ENCODE measurements at places on chromosomes 7 and 10.

GRCh38 chr10:76778914-76779795, 858.5 kb downstream of the KCNMA1 start:
- peak; percentile 44 for DNase-seq

- no peak for DNase-seq
Measured at GRCh38 chr10:54484186-54484585, 316.8 kb downstream of the PCDH15 start.

DNA sequence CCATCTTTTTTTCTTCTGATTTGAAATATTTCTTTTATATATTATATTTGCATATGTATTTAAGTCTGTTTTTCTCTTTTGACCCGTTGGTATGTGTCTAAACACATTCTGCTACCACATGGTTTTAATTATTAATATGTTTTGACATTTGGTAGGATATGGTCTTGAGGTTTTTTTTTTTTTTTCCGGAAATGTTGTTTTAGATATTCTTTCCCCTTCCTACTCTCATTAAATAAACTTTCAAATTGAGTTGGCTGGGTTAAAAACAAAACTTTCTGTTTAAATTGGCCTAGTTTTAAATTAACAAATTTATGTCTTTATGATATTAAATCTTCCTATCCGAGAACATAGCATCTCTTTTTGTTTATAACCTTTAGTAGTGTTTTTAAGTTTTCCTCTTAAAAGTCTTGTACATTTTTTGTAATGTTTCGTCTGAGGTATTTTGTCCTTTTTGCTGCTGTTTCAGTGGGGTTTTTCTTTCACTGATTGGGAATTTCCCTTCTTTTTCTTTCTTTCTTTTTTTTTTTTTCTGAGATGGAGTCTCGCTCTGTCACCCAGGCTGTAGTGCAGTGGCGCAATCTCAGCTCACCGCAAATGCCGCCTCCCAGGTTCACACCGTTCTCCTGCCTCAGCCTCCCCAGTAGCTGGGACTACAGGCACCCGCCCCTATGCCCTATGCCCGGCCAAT, 25.4 kb downstream of the STAM start:
- DNase-seq = no peak

DNA sequence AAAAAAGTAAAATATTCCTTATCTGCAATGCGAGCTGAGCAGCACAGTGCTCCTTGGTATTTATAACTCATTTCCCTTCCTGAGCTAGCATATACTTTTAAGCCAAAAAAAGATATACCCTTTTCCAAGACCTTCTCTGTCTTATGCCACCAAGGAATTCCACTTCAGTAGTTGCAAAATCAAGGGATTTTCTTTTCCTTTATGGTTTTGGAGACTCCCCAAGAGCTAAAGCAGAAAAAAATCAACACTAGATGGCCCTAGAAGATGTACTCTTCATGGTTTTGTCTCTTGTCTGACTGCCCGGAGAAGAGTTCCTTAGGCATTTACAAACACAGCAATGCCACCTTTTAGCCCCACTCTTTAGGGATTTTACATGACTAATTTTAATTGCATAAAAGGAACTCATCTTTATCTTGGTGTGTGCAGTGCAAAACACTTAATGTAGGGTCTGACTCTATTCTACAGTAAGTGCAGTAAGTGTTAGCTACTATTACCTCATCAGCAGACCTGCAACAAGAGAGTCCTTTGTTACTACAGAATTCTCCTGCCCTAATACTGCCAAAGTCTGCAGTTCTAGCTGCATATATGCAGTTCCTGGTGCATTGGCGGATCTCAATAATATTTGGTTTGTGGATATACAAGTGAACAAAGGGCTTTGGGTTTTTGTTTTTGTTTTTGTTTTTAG, 443.3 kb downstream of the GFRA1 start:
- DNase-seq = no peak

GRCh38 chr10:126893206-126893605, 12.0 kb upstream of the DOCK1 start:
- DNase-seq = no peak

DNA sequence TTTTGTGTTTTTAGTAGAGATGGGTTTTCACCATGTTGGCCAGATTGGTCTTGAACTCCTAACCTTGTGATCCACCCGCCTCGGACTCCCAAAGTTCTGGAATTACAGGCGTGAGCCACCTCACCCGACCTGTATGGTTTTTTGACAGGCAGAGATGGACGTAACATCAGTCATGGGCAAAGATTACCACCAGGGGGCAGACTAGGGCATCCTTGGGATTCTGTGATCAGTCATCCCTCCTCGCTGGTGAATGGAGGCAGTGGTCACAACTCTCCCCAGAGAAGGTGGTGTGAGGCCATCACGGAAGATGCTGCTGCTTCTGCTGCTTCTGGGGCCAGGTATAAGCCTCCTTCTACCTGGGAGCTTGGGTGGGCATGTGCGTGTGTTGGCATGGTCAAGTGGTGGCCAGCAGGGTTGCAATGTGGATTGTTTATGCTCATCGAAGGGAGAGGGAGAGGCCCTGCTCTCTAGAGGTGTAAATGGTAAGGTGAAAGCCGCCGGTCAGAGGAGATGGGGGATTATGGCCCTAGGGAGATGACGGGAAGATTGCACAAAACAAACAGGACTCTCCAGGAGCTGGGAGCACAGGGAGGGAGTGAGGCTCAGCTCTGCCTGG, 122.7 kb upstream of the PRSS1 start:
- no peak for DNase-seq

GRCh38 chr7:91242097-91242844, 22.0 kb upstream of the FZD1 start:
- DNase-seq = no peak

GRCh38 chr10:59881640-59882039, 24.7 kb downstream of the CCDC6 start:
- no peak for DNase-seq

- DNase-seq = no peak
Measured at GRCh38 chr7:1422512-1423263, 36.6 kb downstream of the MICALL2 start.

DNA sequence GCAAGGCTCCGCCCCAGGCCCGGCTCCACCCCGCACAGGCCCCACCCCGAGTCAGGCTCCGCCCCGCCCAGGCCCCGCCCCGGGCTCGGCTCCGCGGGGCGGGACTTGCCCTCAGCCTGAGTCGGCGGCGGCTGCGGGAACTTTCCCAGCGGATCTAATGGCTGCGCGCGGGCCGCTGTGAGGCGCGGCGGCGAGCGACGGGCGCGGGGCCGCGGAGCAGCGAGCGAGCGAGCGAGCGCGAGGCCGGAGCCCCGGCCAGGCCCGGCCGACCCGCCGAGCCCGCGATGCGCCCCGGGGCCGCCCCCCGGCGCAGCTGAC, at the start of gene INPP5A:
INPP5A (plus strand) TSS at position 104 of the 318 bp plus-strand sequence. CDS start 310 bp downstream, outside the sequence.
- DNase-seq = no peak

- no peak for DNase-seq
Measured at GRCh38 chr10:82249141-82249540, 374.1 kb downstream of the NRG3 start.

DNA sequence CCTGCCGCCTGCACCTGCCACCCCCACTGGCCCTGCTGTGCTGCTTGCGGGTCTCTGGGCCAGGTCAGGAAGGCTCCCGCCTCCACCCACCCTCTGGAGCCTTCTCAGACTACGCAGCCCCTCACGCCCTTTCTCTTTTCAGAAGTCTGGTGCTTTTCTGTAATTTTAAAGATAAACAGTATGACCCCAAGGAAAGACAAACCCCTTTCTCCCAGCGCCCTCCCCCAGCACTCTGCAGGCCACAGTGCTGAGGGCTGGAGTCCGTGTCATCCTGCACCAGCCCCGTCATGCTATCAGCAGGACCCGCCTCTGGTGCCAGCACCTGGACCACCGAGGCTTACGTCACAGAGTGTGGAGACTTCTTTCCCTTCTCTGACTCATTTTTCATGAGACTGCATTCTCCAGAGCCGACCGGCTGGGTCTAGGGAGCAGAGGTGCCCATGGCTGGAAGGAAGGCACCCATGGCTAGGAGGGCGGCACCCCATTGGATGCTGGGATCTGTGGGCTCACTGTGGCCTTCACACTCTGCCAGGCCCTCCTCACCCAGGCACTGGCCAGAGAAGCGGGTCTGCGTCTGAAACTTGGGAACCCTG, 53.4 kb downstream of the CFAP46 start:
- DNase-seq = no peak

DNA sequence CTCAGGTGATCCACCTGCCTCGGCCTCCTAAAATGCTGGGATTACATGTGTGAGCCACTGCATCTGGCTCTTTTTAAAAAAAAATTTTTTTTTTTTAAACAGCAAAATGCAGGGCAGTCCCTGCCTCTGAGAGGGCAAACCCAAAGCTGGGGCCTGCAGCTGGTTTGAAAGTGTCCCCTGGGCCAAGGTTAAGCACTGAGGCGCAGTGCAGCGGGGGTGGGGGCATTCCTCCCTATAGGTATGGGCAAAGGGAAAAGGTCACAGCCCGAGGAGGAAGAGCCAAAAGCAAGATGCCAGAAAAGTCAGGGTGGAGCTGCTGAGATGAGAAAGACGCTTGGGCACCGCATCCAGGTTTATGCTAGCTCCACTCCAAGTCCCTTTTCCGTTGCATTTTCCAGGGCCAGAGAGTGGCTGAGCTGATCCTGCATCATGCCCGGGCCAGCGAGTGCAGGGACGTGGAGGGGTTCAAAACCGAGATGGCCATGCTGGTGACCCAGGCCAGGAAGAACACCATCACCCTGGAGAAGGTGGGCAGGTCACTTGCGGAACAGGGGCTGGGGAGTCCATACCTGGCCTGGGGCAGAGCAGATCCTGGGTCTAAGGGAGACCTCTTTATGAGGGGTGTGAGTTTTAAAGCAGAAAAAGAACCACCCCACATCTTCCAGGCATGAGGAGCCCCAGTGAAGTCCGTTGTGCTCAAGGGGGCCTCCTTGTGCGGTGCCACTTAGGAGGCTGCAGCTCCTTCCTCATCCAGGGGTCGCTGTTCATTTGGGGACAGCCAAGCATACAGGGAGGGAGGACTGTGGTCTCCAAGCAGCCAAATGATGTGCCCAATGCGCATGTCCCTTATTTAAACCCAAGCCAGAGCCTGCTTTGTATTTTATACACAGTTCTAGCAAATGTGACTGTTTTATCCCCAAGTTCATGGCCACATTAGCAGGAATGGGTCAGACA, 7.0 kb upstream of the NDUFB2 start:
- no peak for DNase-seq

DNA sequence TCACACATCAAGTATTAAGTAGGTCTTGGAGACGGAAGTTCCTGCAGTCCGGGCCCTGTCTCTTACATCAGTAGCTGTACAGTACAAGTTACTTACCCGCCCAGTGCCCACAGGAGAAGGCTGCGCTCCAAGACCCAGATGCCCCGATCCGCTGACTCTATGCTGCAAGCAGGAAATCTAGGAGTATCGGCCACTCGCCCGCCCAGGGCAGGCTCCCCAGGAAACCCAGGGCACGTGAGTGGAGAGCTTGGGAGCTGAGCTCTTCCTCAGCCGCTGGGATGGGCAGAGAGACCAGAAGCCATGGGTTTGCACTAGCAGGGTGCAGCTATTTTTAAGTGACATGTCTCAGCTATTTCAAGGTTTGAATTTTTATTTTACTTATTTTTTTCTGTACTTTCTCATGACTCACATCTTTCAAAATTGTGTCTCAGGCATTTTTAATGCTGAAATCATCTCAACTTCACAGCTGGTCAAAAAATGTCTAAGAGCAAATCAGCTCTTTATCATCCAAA, 1.9 kb upstream of the GPER1 start:
- no peak for DNase-seq

DNA sequence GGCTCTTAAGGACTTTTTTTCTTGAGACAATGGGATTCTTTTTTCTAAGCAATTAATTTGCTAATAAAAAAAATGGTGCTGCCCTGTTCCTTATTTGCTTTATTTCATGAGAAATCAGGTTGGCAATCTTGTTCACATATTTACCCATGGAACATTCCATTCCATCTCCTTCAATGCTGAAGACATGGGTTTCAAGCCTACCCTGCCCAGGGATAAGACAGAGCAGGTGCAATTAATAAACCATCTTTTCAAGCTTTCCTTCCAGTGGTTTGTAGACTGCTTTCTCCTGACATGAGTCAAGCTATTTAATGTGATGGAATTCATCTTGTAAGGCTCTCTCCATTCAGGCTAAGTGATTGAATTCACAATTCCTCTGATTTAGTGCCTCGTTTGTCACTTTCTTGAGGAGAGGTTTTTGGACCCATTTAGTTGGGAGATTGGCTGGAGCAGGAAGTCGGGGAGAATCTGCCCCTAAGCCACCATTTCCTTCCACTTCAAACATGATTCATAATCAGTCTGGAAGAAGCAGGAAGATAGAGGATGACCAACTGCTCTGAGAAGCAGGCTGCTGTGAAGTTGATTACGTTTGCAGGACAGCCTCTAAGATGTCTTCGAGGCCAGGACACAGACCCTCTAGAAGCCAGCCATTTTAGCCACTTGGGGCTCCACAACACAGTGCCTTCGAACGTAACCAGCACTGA, 552.4 kb upstream of the GALNT17 start:
- DNase-seq = no peak

GRCh38 chr10:104109908-104110662, 11.9 kb upstream of the SFR1 start:
- DNase-seq = no peak

DNA sequence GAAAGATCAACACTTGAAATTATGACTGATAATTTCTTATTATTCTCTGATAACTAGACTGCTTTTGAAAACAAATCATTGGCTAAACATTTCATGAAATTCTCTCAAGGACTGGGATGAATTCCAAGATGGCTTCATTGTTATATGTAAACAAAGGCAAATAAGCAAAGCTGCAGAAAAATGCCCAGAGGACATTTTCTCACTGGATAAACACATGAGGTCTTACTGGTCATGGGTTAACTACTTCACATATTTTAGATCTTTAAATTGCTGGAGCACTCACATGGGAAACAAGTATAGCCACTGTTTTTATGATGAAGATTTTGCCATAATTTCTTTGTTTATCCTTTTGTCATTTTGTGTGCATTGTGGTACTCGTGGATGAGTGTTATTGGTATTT, 239.1 kb downstream of the PHF14 start:
- DNase-seq = no peak

GRCh38 chr10:112658900-112659638, 212.1 kb downstream of the VTI1A start:
- DNase-seq = no peak

- no peak for DNase-seq
Measured at GRCh38 chr7:92854501-92855238, 18.3 kb upstream of the CDK6 start.

DNA sequence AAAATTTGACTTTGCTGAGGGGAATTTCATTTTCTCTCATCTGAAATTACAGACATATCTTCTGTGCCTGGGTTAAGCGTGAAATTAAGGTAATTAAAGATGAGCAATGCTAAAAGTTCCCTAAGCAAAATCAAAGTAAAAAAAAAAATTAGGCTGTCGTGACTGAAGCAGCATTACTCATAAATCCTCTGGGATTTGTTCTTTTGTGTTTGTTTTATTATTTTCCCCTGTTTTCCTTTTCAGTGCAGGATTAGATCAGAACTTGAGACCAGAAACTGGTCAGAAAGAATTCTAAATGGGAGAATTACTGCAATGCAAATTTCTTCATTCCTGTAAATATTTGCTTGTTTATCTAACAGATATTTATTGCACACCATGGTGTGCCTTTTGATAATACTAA, 141.4 kb upstream of the BET1 start:
- no peak for DNase-seq
